ENCODE measurements at places on chromosomes 2 and 18.
A peak's percentile ranks its signal among the peaks of the same experiment; 100 is the strongest.

DNA sequence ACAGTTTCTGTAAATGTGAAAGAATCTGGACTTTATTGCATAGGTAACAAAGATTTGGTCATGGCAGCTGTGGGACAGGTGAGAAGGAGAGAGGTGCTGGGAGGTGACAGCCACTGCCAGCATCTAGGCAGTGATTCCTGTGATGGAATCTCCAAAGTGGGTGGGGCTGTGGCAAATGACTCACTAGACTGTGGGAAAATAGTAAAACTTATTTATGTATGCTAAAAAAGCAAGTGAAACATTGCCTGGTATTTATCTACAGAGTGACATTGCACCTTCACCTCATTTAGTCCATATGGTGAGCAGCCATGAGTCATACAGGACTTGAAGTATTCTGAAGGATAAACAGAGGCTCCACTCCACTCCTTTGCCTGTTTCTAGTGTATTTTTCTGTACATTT, 145.3 kb upstream of the MEX3C start:
- no peak for DNase-seq

GRCh38 chr2:233085037-233085838, 25.1 kb downstream of the INPP5D start:
- peak; percentile 48 for DNase-seq

GRCh38 chr2:240913810-240914644, 7.9 kb downstream of the CROCC2 start:
- DNase-seq = peak; percentile 55

DNA sequence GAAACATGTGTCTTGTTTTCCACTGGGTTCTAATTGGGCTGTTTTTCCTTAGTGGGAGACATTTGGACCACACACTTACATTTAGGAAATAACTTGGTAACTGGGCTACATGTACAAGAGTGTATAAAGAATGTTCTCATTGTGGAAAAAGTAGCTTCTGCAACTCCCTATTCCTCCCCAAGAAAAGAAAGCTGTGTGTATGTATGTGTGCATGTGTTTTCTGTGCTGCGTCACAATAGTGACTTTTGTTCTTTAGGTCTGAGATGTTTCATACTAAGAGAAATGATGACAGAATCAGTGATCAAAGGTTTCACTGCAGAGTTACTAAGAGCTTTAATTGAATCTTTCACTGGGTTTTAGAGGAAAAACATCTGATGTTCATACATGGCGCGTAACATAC, 82.7 kb downstream of the TANC1 start:
- no peak for DNase-seq

DNA sequence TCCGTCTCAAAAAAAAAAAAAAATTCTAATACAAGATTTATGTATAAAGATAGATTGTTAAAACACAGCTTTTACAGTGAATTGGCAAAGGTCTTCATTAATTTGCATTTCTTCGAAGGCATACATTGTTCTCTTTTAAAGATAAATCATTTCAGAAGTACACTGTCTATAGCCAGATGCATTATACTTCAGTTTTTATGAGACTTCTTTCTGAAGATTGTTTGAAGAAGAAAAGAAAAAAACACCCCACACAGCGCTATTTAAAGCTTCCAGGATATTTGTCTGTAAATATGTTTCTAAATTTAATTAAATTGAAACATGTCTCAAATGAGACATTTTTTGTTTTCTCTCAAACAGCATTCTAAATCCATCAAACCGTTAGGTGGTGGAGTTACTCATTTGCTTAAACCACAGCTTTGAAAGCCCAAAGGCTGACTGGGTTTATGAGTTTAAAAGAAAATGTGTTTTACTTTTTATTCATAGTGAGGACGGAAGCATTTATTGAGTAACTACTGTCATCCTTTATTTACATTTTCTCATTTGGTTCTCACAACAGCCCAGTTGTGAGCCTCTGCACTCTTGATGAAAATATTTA, 42.4 kb upstream of the C1GALT1C1L start:
- DNase-seq = no peak

DNA sequence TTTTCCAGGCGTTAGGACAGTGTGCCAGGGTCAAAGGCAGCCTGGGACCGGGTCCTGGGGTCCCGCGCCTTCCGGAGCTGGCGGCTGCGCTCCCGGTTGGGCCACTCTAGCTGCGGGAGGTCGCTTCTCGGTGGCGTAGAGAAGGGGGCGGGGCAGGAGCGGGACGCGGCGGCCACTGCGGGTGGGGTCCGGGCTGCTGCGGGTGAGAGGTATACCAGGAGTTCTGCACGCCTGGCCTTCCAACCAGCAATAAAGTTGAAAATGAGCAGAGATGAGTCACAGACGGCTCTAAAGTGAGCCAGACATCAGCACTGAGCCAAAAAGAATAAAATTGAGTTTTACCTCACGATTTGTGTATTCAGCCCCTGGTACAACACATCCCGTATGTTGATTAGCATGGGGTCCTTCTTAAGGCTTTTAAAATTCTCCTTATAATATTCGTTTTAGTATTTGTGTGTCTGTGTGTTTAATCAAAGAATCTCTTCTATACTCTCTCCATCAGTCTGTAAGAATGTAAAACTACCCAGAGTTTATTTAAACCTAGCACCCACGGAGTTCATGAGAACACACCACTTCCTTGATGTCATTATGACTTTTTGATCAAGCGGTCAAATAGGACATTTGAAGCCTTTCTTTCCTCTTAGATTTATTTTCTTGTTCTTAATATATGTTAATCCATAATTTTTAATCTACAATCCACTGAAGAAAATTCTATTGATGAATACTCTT, at the start of gene C1GALT1C1L:
Gene C1GALT1C1L (minus strand): TSS at position 108 of the 729 bp plus-strand sequence. CDS start 107 bp downstream, at position 1.
- no peak for DNase-seq

DNA sequence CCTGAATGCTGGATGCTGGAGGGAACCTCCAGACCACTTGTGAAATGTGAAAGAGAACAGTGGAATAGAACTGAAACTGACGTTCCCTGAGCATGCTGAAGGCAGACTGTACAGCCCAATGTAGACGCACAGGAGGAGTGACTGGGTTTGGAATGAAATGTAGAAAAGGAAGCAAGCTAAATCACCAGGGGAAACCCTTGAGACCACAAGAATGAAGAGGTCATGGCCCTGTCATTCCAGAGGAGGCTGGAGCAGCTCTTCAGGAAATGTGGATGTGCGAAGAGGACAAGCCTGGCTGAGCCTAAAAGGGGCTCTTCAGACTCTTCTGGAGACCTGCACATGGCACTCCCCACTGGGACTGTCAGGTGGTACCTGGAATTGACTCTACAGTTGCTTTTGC, 118.5 kb upstream of the ALPP start:
- no peak for DNase-seq

DNA sequence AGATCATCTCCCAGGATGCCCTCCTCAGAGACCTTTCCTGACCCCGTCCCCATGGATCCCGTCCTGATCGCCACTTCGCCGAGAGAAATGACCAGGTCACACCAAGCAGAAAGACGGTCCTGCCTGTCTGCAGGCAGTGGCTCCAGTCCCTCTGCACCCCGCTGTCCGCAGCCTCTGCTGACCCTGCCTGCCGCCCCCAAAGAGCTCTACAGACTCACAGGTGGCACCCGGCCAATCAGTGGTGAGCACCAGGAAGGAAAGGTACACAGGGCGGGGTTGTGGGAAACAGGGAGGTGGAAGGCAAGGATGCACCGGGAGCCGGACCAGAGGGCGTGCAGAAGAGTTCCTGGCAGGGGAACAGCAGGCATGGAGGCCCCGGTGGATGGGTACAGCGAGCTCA, 94.8 kb downstream of the NDUFA10 start:
- DNase-seq = no peak

GRCh38 chr2:127657232-127657595, 11.3 kb downstream of the GPR17 start:
- DNase-seq = peak; percentile 23

GRCh38 chr2:178142274-178143065, 30.2 kb downstream of the RBM45 start:
- no peak for DNase-seq

DNA sequence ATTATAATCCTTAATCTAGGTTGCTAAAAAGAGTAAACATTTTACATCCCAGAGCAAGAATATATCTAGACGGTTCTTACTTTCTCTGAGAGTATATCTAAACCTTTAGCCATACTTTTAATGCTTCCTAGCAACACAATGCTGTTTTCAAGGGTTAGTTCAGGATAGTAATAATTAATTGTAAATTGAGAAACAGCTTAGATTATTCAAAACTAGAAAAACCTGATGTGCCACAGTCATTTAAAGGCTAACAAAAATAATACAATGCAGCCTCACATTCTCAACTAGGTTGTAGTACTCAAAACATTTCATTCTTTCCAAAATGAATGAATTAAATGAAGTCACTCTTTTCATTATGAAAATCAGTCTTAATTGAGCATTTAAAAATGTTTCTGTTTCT, 103.2 kb upstream of the OTX1 start:
- no peak for DNase-seq

DNA sequence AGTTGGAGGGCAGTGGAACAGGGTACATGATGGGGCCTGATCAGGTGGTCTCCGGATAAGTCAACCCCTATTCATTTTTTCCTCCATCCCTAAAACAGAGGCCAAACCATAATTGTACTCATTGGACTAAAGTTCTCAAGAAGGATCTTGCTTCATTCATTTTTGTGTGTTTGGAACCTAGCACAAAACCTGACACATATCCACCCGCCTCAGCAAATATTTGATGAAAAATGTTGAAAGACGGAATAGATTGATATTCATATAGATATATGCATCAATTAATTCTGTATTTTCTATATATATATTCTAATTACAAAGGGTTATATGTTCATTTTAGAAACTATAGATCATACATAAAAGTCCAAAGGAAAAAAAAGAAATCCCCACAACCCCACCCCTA, 21.9 kb downstream of the SLC4A1AP start:
- no peak for DNase-seq

DNA sequence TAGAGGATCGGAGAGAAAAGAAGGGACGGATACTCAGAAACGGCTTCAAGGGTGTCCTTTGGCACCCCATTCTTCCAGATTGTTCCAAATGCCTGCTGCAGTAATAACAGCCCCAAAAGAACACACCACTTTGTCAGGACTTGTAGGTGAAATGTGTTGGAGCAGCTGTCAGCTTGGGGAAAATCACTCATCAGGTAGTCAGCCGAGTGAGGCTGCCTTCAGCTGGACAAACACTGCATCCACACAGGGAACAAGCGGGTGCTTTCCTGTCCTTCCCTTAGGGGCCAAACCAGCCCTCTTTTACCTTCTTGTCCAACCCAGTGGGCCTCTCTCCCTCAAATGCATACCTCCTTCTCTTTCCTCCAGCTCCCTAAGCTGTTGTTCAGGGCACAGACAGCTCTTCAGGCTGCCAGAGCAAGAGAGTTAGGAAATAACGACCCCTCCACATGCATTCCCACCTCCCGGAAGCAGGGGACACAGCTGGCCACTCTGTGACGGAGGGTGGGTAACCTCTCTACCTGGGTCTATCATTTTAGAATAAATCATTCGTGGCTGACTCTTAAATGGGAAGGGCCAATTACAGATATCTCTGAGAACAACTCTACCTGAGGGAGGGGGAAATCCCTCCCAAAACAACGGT, 48.1 kb downstream of the BCL11A start:
- DNase-seq = no peak

GRCh38 chr18:22634464-22634863, 216.7 kb upstream of the CTAGE1 start:
- DNase-seq = no peak

GRCh38 chr2:75403991-75404428, 156.7 kb downstream of the EVA1A start:
- DNase-seq = peak; percentile 17

DNA sequence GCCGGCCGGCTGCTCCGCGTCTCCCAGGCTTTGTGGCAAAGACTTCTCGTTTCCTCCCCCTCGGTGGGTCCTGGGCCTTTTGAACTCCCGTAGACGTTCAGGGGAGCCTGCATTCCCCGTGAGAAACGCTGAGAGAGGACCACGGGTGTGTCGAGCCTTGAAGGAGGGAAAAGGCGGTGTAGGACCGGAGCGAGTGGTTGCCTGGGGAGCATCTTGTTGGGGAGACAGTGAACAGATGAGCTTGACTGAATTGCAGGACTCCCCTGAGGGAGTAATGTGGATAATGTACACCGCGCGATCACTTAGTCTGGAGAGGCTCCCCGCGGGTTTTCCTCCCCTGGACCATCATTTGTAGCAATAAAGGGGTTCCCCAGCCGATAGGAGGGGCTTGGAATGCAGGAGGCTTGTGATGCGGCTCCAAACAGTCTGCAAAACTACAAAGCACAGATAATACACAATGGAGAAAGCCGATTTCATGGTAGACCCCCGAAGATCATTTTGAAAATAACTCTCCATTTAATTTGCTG, 769 bp downstream of the ALMS1 start:
- no peak for DNase-seq

- peak; percentile 2 for DNase-seq
These were observed 218.3 kb upstream of the SMAD7 start for GRCh38 chr18:49169037-49169521.

DNA sequence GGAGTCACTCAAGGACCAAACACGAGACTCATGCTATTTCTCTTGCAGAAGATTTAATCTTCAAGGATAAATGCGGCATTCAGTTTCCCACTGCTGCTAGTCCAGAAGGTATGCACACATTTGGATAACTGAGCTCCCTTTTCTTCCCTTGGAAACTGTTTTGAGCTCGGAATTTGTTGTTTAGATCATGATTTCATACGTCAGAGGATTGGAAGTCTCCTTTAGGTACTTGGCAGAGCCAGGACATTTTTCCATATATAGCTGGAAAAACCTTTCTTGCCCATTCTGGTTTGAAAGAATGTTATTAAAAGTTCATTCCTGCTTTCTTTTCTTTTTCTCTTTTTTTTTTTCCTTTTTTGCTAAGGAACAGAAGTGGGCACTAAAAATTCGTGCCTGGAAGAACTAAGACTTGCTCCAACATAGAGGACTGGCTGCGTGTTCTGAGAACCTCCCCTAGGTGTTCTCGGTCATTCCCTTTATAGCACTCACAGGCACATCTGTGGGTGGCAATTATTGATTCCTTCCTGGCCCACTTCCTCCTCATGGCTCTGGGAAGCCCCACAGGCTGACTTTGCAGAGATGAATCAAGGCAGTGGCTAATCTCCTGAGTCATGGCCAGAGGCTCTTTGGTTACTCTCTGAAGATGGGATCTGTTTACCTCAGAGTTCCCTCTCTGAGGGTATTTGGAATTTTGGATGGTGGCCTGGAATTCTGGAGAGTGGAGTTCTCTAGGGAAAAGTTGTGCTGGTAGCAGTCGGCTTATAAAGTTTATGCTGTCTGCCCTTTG, 104.8 kb downstream of the PLCL1 start:
- DNase-seq = no peak

DNA sequence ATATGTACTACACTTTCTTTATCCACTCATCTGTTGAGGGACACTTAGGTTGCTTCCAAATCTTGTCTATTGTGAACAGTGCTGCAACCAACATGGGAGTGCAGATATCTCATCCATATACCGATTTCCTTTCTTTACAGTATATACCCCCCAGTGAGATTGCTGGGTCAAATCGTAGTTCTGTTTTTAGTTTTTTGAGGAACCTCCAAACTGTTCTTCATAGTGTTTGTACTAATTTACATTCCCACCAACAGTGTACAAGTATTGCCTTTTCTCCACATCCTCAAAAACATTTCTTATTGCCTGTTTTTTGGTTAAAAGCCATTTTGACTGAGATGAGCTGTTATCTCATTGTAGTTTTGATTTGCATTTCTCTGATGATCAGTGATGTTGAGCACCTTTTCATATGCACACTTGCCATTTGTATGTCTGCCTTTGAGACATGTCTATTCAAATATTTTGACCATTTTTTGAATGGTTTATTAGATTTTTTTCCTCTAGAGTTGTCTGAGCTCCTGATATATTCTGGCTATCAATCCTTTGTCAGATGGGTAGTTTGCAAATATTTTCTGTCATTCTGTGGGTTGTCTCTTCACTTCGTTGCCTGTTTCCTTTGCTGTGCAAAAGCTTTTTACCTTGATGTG, 12.2 kb downstream of the PLEK start:
- DNase-seq = no peak

GRCh38 chr18:57698571-57699276, 77.1 kb upstream of the NARS1 start:
- DNase-seq = no peak
